ENCODE measurements at places on chromosomes 5 and 9. TPM values are rescaled to one million over a fixed set of nuclear protein-coding genes. Genes with fewer than 3 reads are reported as not detected.

LCNL1 gene
- total RNA-seq = 0.41 TPM

CDH9 gene
- total RNA-seq = 10.2 TPM

TLX3 gene
- not detected for total RNA-seq

SLC36A3 gene
- total RNA-seq = not detected

LRRC70 gene
- 12.3 TPM for total RNA-seq

SH2D3C gene
- total RNA-seq = 22.4 TPM

CTSV gene
- total RNA-seq = 4.4 TPM

DMGDH gene
- 13.3 TPM for total RNA-seq

MAMDC4 gene
- total RNA-seq = 10.9 TPM

PTPN3 gene
- total RNA-seq = 30.4 TPM

MAP1B gene
- total RNA-seq = 26.7 TPM

MCTP1 gene
- total RNA-seq = 14.0 TPM

ARHGEF28 gene
- total RNA-seq = 63.9 TPM

BAAT gene
- total RNA-seq = 0.06 TPM

TTC16 gene
- 0.18 TPM for total RNA-seq

ISL1 gene
- not detected for total RNA-seq

CDC14B gene
- 30.2 TPM for total RNA-seq

IL33 gene
- 11.8 TPM for total RNA-seq

EIF4EBP3 gene
- total RNA-seq = 6.0 TPM

C9orf152 gene
- total RNA-seq = 0.18 TPM

SEMA6A gene
- 56.8 TPM for total RNA-seq

CCDC171 gene
- 11.3 TPM for total RNA-seq

HRCT1 gene
- total RNA-seq = not detected

NRG2 gene
- 1.3 TPM for total RNA-seq

FREM1 gene
- 172 TPM for total RNA-seq

ANGPTL2 gene
- total RNA-seq = 17.6 TPM

FOXD4L3 gene
- total RNA-seq = not detected

PARP8 gene
- total RNA-seq = 23.1 TPM

LCN6 gene
- not detected for total RNA-seq

LECT2 gene
- not detected for total RNA-seq

NEUROG1 gene
- not detected for total RNA-seq
